ENCODE measurements at places on chromosomes 16 and 17. TPM values are rescaled to one million over a fixed set of nuclear protein-coding genes. Genes with fewer than 3 reads are reported as not detected.

HS3ST6 gene
- total RNA-seq, result not detected

PTGES3L gene
- 0.36 TPM for total RNA-seq

PROCA1 gene
- 9.6 TPM for total RNA-seq

NXPH3 gene
- total RNA-seq, result 0.44 TPM

KRTAP1-1 gene
- not detected for total RNA-seq

- no peak overlapping the region for H3K27ac ChIP-seq
- no peak for DNase-seq
- H3K27me3 ChIP-seq, result no peaks in the 10 kb centered on the region
- H3K4me1 ChIP-seq, result no peaks in the 10 kb centered on the region
Measured at GRCh38 chr16:75527825-75528299, 8.0 kb downstream of the CHST5 start.

DNA sequence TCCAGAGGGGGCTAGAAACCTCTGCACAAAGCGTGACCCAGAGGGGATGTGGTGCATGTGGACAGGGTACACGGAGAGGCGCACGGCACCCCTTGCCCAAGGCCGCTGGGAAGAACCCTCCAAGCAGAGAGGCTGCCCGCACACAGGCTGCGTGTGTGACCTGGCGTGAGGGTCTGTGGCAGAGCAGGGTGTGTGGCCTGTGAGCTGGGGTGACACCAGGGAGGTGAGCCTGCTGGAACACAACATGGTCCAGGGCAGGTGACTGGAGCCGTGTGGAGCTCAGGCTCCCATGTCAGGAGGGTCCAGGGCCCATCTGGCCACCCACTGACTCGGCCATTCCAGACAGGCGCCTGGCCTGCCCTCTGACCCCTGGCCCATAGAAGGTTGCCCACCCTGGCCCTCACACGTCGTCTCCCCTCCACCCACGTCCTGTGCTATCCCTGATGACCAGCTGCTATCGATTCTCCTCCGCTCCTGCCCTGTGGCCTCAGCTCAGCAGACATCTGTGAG lies 14.8 kb upstream of the TMEM204 start:
- H3K36me3 ChIP-seq, result peaks cover 3% of the 10 kb centered on the region
- no peak for DNase-seq
- no peaks in the 10 kb centered on the region for H3K4me1 ChIP-seq
- no peak overlapping the region for H3K27ac ChIP-seq
- no peak overlapping the region for H3K4me3 ChIP-seq
- H3K27me3 ChIP-seq, result no peaks in the 10 kb centered on the region

DNA sequence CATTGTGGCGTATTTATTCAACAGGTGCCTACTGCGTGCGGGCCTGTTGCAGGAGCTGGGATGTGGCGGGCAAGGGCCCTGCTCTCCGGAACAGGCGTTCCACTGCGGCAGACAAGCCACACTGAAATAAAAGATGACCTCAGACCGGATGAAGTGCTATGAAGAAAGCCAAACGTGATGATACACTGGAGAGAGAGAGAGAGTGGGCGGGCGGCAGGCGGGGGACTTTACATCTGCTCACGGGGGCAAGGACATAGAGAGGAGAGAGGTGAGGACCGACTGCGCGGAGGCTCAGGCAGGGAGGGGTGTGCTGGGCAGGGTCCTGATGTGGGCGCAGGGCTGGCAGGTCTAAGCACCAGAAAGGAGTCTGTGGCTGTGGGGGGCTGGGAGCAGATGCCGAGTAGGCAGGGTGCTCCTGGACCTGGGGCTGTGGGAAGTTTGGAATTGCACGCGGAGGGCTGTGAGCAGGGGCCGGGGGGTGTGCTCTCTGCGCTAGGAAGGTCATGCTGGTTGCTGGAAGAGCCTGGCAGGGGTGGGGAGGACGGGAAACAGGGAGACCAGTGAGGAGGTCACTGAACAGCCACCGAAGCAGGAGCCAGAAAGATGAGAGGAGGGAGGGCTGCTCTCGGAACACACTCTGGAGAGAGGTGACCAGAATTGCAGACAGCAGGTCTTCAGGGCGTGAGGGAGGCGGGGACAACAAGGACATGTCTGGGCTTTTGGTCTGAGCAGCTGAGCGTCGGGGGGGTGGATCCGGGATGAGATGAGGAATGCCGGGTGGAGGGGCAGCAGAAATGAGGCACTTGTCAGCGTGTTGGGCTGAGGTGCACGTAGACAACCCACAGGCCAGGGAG lies 9.9 kb downstream of the MXRA7 start:
- DNase-seq, result no peak
- H3K27ac ChIP-seq, result no peak overlapping the region
- no peaks in the 10 kb centered on the region for H3K36me3 ChIP-seq
- H3K4me1 ChIP-seq, result peaks cover under 1% of the 10 kb centered on the region
- H3K4me3 ChIP-seq, result no peak overlapping the region

GRCh38 chr16:63157818-63158217 lies 1121.6 kb upstream of the CDH8 start:
- no peak overlapping the region for H3K27ac ChIP-seq
- no peaks in the 10 kb centered on the region for H3K4me1 ChIP-seq
- H3K4me3 ChIP-seq, result no peak overlapping the region
- no peaks in the 10 kb centered on the region for H3K27me3 ChIP-seq
- no peaks in the 10 kb centered on the region for H3K36me3 ChIP-seq
- no peak for DNase-seq

DNA sequence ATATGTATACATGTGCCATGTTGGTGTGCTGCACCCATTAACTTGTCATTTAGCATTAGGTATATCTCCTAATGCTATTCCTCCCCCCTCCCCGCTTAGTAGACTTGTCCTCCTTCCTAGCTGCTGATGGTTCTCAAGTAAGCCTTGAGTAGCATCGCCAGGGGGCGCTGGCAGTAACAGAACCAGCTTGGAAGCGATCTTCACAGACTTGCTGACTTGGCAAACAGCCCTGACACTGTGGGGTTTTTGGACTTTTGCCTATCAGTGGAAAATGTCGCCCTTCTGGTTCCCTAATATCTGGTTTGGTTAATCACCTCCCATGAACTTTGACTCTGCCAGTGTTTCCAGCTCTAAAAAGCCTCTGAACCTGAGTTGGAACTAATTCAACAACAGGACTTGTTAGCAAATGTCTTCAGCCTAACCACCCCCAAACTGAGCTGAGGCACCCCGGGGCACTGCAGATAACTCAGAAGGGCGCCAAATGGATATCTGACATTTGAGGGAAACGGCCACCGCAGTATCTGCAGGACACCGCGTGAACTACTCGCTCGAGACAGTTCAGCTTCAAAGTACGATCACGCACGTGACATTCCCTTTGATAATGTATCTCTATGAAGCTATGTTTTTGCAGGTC lies 15.4 kb upstream of the SPATA32 start:
- H3K27ac ChIP-seq, result peak overlapping the region; percentile 59
- peak; percentile 88 for DNase-seq
- peaks cover 32% of the 10 kb centered on the region for H3K4me1 ChIP-seq
- H3K27me3 ChIP-seq, result no peaks in the 10 kb centered on the region
- H3K4me3 ChIP-seq, result no peak overlapping the region

GRCh38 chr16:11682655-11683096 lies 14.4 kb downstream of the SNN start:
- H3K27ac ChIP-seq, result peak overlapping the region; percentile 55
- DNase-seq, result no peak
- peak overlapping the region; percentile 25 for H3K4me3 ChIP-seq
- H3K4me1 ChIP-seq, result peaks cover 55% of the 10 kb centered on the region
- H3K27me3 ChIP-seq, result no peaks in the 10 kb centered on the region

GRCh38 chr17:28744104-28744971 lies 527 bp downstream of the TRAF4 start:
- peaks cover 77% of the 10 kb centered on the region for H3K4me1 ChIP-seq
- H3K27me3 ChIP-seq, result no peaks in the 10 kb centered on the region
- H3K36me3 ChIP-seq, result peaks cover 17% of the 10 kb centered on the region
- DNase-seq, result peak; percentile 63
- peak overlapping the region; percentile 91 for H3K27ac ChIP-seq
- H3K4me3 ChIP-seq, result peak overlapping the region; percentile 93

GRCh38 chr16:88061346-88062110 lies 110.3 kb downstream of the BANP start:
- no peaks in the 10 kb centered on the region for H3K36me3 ChIP-seq
- no peak overlapping the region for H3K4me3 ChIP-seq
- H3K27ac ChIP-seq, result no peak overlapping the region
- no peaks in the 10 kb centered on the region for H3K4me1 ChIP-seq
- H3K27me3 ChIP-seq, result no peaks in the 10 kb centered on the region

DNA sequence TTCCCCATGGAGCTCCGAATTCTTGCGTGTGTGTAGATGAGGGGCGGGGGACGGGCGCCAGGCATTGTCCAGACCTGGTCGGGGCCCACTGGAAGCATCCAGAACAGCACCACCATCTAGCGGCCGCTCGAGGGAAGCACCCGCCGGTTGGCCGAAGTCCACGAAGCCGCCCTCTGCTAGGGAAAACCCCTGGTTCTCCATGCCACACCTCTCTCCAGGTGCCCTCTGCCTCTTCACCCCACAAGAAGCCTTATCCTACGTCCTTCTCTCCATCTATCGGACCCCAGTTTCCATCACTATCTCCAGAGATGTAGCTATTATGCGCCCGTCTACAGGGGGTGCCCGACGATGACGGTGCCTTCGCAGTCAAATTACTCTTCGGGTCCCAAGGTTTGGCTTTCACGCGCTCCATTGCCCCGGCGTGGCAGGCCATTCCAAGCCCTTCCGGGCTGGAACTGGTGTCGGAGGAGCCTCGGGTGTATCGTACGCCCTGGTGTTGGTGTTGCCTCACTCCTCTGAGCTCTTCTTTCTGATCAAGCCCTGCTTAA lies 617 bp upstream of the SENP3 start:
- no peaks in the 10 kb centered on the region for H3K27me3 ChIP-seq
- H3K4me3 ChIP-seq, result peak overlapping the region; percentile 92
- H3K4me1 ChIP-seq, result peaks cover 56% of the 10 kb centered on the region
- peak; percentile 89 for DNase-seq

- no peaks in the 10 kb centered on the region for H3K36me3 ChIP-seq
- no peak for DNase-seq
- H3K27ac ChIP-seq, result no peak overlapping the region
- no peak overlapping the region for H3K4me3 ChIP-seq
Measured at GRCh38 chr17:61542027-61542426, 49.0 kb downstream of the NACA2 start.

DNA sequence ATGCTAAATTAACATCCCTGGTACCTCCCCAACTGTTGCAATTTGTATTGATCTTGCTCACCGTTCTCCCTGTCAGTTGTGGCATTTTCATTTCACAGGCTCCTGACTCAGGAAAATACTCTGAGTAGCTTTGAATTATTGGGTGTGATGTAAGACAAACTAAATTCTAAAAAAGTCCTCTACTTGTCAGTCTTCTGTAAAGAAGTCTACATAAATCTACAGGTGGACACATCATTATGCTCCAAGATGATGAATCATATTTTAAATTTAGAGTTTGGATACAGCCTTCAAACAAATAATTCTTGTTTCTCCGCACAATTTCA lies 47.2 kb downstream of the MARCHF10 start:
- H3K4me1 ChIP-seq, result no peaks in the 10 kb centered on the region
- H3K27ac ChIP-seq, result no peak overlapping the region
- H3K4me3 ChIP-seq, result no peak overlapping the region
- peaks cover 30% of the 10 kb centered on the region for H3K27me3 ChIP-seq
- no peak for DNase-seq
- no peaks in the 10 kb centered on the region for H3K36me3 ChIP-seq

- H3K27me3 ChIP-seq, result peaks cover 19% of the 10 kb centered on the region
- H3K4me3 ChIP-seq, result no peak overlapping the region
- DNase-seq, result no peak
- no peaks in the 10 kb centered on the region for H3K4me1 ChIP-seq
- no peaks in the 10 kb centered on the region for H3K36me3 ChIP-seq
- H3K27ac ChIP-seq, result no peak overlapping the region
Measured at GRCh38 chr17:72498364-72499210, 377.8 kb downstream of the SOX9 start.

DNA sequence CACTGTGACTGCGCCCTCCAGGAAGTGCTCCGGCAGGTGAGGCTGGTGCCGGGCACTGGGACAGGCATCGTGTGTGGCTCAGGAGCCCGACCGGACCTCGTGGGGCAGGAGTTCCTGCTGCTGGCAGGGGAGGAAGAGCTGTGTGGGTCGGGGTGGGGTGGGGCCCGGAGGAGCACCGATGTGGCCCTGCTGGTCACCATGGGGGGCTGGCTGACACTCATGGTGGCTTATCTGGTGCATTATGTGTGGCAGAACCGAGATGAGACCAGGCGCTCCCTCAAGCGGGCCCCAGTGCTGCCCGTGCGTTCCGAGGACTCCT lies 16.8 kb downstream of the LRRC3C start:
- no peaks in the 10 kb centered on the region for H3K27me3 ChIP-seq
- no peak for DNase-seq
- no peaks in the 10 kb centered on the region for H3K36me3 ChIP-seq
- no peak overlapping the region for H3K27ac ChIP-seq

DNA sequence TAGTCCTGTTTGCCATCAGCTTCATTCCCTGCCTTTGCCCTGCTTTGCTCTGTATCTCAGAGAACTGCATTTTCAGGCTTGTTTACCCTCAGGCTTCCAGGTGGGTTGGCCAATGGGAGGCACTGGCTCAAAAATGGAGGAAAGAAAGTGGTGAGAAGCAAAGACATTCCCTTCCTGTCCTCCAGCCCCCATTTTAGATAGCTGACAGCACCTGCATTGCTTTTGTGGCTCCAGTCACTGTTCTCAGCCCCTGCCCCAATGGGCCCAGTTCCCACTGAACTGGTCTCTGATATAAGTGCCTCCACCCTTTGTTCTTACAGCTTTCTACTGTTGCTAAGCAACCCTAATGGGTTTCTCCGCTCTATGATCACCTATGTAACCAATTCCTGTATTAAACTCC lies 19.4 kb upstream of the SDK2 start:
- no peak overlapping the region for H3K4me3 ChIP-seq
- no peaks in the 10 kb centered on the region for H3K36me3 ChIP-seq
- H3K27ac ChIP-seq, result no peak overlapping the region
- no peaks in the 10 kb centered on the region for H3K27me3 ChIP-seq

DNA sequence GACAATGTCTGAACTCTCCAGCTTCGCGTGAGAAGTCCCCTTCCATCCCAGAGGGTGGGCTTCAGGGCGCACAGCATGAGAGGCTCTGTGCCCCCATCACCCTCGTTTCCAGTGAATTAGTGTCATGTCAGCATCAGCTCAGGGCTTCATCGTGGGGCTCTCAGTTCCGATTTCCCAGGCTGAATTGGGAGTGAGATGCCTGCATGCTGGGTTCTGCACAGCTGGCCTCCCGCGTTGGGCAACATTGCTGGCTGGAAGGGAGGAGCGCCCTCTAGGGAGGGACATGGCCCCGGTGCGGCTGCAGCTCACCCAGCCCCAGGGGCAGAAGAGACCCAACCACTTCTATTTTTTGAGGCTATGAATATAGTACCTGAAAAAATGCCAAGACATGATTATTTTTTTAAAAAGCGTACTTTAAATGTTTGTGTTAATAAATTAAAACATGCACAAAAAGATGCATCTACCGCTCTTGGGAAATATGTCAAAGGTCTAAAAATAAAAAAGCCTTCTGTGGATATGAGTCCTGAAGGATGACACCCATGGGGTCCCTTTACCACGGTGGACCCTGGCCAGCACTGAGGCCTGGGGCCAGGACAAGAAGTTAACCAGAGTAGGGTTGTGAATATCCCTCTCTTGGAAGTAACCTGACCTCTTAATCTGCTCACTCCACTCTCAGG lies 10.5 kb upstream of the ITGAD start:
- no peak overlapping the region for H3K4me3 ChIP-seq
- H3K27ac ChIP-seq, result no peak overlapping the region
- H3K4me1 ChIP-seq, result peaks cover 37% of the 10 kb centered on the region
- peaks cover 4% of the 10 kb centered on the region for H3K27me3 ChIP-seq
- no peaks in the 10 kb centered on the region for H3K36me3 ChIP-seq

GRCh38 chr16:30372725-30373124 lies 1.9 kb upstream of the MYL11 start:
- H3K4me3 ChIP-seq, result peak overlapping the region; percentile 21
- H3K27me3 ChIP-seq, result no peaks in the 10 kb centered on the region
- no peak for DNase-seq
- H3K27ac ChIP-seq, result peak overlapping the region; percentile 31

Data from activated T-cell treated with anti-CD3 and anti-CD28 coated beads, Interleukin-2, amount 50 U/mL, for 72 hours (primary cell).